ENCODE measurements at places on chromosomes 7 and 10. TPM values are rescaled to one million over a fixed set of nuclear protein-coding genes. Genes with fewer than 3 reads are reported as not detected.

DNA sequence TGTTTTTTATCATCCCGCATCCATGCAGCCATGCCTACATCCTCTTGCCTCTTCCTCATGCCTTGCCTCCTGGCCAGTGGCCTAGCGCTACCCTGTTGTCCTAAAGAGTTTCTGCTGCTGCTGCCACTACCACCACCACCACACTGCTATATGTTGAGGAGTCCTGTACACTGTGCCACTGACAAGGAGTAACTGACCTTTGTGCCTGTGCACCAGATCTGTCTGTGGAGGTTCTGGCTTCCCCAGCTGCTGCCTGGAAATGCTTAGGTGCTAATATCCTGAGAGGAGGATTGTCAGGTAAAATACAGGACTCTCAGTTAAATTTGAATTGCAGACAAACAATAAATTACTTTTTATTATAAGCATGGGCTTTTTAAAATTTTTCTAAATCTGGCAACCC is 7.0 kb upstream of the CFAP69 start:
- DNase-seq: no peak

- DNase-seq: no peak
Measured at GRCh38 chr7:93203496-93203895, 22.8 kb downstream of the HEPACAM2 start.

- no peak for DNase-seq
Measured at GRCh38 chr7:2913760-2914387, 69.8 kb upstream of the GNA12 start.

DNA sequence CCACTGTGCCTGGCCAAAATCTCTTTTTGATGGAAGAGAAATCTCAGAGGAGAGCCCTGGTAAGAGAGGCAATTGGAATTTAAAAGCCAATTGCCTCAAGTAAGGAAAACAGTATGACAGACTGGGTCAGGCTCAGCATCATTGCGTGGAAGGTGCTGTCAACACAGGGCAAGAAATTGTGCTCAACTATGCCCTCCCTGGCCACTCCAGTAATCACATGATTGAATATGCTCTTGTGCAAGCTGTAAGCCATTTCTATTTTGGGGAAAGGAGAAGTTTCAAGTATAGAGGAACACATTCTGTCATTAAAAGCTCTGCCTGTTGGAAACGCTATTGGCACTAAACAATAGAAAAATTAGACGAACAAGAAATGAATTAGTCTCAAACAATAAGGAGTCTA is 1127.7 kb downstream of the REEP3 start:
- DNase-seq: no peak

DNA sequence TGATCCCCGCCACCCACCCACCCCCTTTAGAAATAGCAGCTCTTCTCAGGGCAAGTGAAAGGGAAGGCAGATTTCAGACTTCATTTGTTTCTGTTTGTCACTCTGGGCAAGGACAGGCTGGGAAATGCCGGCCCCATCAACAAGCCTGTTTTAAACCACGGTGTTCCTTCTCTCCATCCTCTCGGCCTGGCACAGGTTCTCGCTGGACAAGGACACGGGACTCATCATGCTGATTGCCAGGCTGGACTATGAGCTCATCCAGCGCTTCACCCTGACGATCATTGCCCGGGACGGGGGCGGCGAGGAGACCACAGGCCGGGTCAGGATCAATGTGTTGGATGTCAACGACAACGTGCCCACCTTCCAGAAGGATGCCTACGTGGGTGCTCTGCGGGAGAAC is 42.3 kb downstream of the C10orf105 start:
- no peak for DNase-seq

GRCh38 chr7:17680943-17681351 is 259.3 kb downstream of the SNX13 start:
- DNase-seq: no peak

- no peak for DNase-seq
Measured at GRCh38 chr7:70097645-70098044, 499.4 kb downstream of the AUTS2 start.

GRCh38 chr10:86333826-86334487 is 32.6 kb downstream of the GRID1 start:
- no peak for DNase-seq

GRCh38 chr7:98241674-98242241 is 10.3 kb downstream of the TECPR1 start:
- DNase-seq: no peak

DNA sequence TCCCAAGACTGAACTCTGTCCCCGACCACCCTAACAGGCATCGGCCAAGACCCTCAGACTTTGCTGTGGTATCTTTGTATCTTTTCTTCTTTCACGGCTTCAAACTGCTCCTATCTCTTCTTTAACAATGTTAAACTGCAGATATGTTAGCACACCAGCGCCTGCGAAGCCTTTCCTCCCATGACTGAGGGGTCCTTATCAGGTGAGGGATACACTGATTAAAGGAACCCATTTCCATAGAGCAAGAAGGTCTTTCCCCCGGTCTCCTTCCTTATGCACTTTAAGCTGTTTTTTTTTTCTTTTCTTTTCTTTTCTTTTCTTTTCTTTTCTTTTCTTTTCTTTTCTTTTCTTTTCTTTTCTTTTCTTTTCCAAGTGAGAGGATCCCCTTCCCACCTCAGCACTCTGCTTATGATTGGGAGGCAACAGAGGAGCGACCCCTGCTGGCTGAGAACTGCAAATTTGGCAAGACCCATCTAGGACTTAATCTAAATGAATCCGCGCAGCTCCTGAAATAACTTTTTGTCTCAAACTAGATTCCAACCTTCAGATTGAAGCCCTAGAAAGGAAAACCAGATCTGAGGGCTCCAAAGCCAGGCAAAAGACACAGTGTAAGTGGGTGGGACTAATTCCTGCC is 109.9 kb downstream of the ITGB8 start:
- DNase-seq: no peak

- DNase-seq: no peak
Measured at GRCh38 chr7:34011017-34011695, 105.8 kb downstream of the BMPER start.

GRCh38 chr7:12162415-12163113 is 48.5 kb upstream of the TMEM106B start:
- DNase-seq: no peak

DNA sequence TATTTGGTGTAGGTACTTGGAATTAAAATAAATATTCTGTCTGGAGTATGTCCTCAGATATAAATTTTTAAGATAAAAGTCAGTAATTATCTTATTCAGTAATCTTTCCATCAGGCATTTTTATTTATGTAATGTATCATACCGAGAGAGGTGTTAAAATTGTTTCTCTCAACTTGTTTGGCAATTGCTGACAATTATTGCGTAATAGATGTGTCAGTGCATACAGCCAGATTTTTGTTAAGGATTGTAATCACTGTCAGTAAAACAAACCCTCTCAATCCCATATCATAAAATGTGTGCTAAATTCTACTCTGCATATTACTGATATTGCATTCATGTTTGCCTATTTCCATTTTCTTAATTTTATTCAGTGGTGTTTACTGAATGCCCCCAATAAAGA is 69.2 kb downstream of the CNTNAP2 start:
- DNase-seq: no peak

- DNase-seq: no peak
Measured at GRCh38 chr10:71299071-71299785, 19.8 kb upstream of the SLC29A3 start.

- DNase-seq: no peak
Measured at GRCh38 chr10:110576220-110576619, 8.7 kb downstream of the SMC3 start.

GRCh38 chr10:35025916-35026315 is 64.2 kb downstream of the CUL2 start:
- DNase-seq: no peak

DNA sequence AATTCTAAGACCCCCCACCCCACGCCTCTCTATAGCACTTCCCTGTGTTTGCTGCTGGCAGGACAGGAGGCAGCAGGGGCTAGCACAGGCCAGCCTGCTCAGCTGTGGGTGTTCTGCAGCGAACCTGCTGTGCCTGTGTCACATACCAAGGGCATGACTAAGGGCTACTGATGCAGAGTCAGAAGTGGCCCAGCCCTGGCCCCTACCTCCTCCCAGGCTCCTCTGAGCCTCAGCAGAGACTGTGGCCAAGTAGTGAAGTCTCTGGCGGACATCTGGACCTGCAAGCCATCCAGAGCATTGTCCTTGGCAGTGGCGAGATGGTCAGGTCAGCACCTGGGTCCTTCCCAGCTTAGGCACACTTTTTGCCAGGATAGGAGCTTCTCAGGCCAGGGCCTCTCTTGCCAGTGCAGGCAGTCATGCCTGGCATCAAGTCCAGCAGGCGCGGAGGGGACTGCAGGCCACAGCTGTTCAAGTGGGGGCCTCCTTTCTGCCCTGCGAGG is 116.3 kb upstream of the RET start:
- no peak for DNase-seq

GRCh38 chr7:145698526-145699262 is 417.9 kb upstream of the CNTNAP2 start:
- no peak for DNase-seq

DNA sequence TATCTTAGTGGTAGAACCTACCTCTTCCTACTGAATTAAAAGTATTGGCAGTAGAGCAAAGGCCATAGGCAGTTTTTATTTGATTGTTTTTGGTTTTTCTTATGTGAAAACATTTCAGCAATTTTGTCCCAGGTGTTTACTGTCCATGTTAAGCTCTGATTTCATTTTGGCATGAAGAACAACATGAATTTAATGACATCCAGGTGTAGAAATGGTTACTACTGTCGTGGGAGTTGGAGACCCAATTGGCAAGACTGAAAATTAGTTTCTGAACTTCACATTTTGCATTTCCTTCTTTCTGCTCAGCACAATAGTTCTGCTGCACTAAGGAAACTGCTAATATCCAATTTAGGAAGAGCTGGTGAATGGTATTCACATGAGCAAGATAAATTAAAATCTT is 38.0 kb upstream of the TMEM196 start:
- no peak for DNase-seq

GRCh38 chr10:29585488-29585976 is 49.2 kb downstream of the SVIL start:
- no peak for DNase-seq

KCNIP2 gene
- 1.8 TPM for total RNA-seq

RSPH10B gene
- 0.35 TPM for total RNA-seq

AP3M1 gene
- 48.6 TPM for total RNA-seq

DMBT1 gene
- 0.13 TPM for total RNA-seq

WEE2 gene
- not detected for total RNA-seq

TCAF1 gene
- 14.1 TPM for total RNA-seq

CALY gene
- not detected for total RNA-seq

FAM25C gene
- not detected for total RNA-seq

RPEL1 gene
- not detected for total RNA-seq

TEX47 gene
- not detected for total RNA-seq

TMEM139 gene
- total RNA-seq: not detected

OR2A1 gene
- not detected for total RNA-seq

SUGCT gene
- total RNA-seq: 0.51 TPM

STAG3 gene
- total RNA-seq: 81.7 TPM

Measured in GM12878 (cell line).